ENCODE measurements at places on chromosomes 11 and 22. TPM values are rescaled to one million over a fixed set of nuclear protein-coding genes. Genes with fewer than 3 reads are reported as not detected.

Gene PKDREJ
- not detected for total RNA-seq

Gene SMIM35
- not detected for total RNA-seq

Gene DDX25
- total RNA-seq = 0.70 TPM

Gene OR51M1
- not detected for total RNA-seq

Gene ASCL2
- total RNA-seq = not detected

Gene MUC5B
- total RNA-seq = not detected

Gene GTSE1
- total RNA-seq = 2.4 TPM

Gene SLN
- 4.9 TPM for total RNA-seq

Gene CLMP
- 26.5 TPM for total RNA-seq

Gene CLCF1
- 17.4 TPM for total RNA-seq

Gene CCDC90B
- total RNA-seq = 67.5 TPM

DNA sequence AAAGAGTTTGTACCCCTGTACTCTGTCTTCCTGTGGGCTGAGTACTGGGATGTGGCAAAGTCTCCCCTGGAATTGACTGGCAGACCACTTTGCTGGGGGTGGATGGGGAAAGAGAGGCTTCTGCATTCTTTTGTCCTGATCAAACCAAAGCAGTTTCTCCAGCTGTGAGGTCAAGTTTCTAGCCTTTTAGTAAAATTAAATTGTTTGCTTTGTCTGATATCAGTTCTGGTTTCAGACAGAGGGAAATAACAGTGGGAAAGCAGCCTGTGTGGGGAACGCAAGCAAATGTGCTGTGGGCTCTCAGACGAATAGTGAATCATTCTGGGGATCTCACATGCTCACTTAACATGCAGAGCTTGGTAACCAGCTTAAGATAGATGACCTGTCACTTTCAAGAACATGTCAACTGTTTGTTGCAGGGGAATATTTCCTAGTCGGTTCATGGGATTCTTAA is 151.6 kb downstream of the FAT3 start:
- H3K36me3 ChIP-seq = no peaks in the 10 kb centered on the region
- peak overlapping the region; percentile 61 for H3K27ac ChIP-seq
- no peak overlapping the region for H3K4me3 ChIP-seq
- no peaks in the 10 kb centered on the region for H3K27me3 ChIP-seq
- peaks cover 27% of the 10 kb centered on the region for H3K4me1 ChIP-seq

DNA sequence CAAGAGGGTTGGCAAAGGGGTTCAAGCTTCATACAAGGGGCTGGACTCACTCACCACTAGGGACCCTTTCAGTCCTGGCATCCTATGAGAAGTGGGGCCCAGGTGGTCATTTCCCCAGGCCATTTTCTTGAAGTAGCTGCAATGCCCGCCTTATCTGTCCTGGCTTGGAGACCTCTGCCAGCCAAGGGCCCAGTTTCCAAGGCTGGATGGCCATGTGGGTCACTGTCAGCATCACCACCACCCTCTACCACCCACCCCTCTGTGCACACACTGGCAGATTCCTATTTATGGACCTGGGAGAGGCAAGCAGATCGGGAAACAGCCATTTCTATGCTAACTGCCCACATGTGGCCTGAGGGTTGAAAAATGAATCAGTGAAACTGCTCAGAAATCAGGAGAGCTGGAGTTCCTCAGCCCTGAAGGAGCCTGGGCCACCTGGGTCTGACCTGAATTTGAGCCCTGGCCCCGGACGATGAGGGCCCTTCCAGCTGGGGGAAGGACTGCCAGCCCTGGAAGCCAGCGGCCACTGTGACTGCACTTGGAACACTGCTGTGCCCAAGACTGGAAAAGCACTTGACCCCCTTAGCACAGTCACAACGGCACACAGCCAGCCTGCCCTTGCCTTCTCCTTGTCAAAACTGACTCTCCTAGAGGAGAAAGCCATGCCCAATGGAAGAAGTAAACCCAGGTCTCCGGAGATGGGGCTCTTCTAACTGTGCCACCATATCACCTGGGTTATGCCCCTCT is 442.2 kb downstream of the BUD13 start:
- H3K4me1 ChIP-seq = no peaks in the 10 kb centered on the region
- no peaks in the 10 kb centered on the region for H3K36me3 ChIP-seq
- H3K27me3 ChIP-seq = no peaks in the 10 kb centered on the region
- H3K4me3 ChIP-seq = no peak overlapping the region
- DNase-seq = no peak

GRCh38 chr11:96090711-96091110 is 166.8 kb upstream of the MTMR2 start:
- no peak overlapping the region for H3K27ac ChIP-seq
- peaks cover 11% of the 10 kb centered on the region for H3K36me3 ChIP-seq
- H3K4me3 ChIP-seq = no peak overlapping the region
- DNase-seq = peak; percentile 77
- H3K4me1 ChIP-seq = peaks cover 15% of the 10 kb centered on the region

DNA sequence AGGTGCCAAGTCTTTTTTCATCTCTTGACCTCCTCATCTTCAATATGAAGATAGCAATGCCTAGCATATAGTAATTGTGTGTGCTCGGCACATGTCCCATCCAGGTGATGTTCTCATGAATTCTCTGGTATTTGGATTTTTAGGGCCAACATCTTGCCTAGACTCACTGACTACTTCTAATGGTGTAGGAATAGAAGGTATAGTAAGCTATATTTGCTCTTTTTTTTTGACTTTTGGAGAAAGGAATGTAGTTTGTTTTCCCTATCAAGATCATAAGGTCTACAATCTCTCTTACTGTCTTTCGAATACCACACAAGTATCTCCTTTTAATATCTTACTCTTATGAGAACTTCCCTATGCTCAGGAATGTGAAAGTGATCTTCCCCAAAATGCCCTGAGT is 3.2 kb downstream of the HBD start:
- no peaks in the 10 kb centered on the region for H3K4me1 ChIP-seq

GRCh38 chr11:126162306-126163030 is 49.0 kb downstream of the RPUSD4 start:
- H3K4me3 ChIP-seq = peak overlapping the region; percentile 3
- DNase-seq = no peak
- no peak overlapping the region for H3K27ac ChIP-seq
- H3K27me3 ChIP-seq = peaks cover 12% of the 10 kb centered on the region
- H3K36me3 ChIP-seq = no peaks in the 10 kb centered on the region

DNA sequence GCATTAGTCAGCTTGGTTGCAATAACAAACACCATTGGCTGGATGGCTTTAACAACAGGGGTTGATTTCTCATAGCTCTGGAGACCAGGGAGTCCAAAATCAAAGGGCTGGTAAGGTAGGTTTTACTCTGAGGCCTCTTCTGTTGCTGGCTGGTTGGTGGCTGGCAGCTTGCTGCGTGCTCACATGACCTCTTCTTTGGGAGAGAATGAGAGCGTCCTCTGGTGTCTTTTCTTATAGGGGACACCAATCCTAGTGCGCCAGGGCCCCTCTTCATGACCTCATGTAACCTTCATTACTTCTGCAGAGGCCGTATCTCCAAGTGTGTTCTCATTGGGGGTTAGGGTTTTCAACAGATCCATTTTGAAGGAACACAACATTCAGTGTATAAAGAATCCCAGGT is 1308.3 kb downstream of the TBC1D22A start:
- H3K27ac ChIP-seq = no peak overlapping the region
- H3K4me1 ChIP-seq = no peaks in the 10 kb centered on the region
- no peaks in the 10 kb centered on the region for H3K36me3 ChIP-seq

DNA sequence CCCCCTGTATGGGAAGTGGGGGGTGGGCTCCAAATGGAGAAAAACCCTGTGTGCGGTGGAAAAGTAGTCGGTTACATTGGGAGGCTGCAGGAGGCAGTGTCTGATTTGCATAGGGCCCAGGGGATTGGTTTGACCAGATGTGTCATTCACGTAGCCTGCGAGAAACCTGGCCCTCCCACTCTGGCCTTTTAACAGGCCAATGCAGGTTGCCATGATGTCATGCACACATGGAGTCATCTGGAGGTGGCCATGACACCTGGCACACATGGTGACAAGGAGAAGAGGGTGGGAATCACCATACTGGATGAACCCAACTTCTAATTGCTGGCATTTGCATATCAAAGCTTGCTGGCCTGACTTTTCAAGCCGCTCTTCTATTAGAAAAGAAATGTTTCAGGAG is 50.6 kb downstream of the FAM181B start:
- no peak for DNase-seq
- H3K4me3 ChIP-seq = no peak overlapping the region
- no peaks in the 10 kb centered on the region for H3K36me3 ChIP-seq
- H3K27ac ChIP-seq = no peak overlapping the region
- peaks cover 7% of the 10 kb centered on the region for H3K27me3 ChIP-seq
- H3K4me1 ChIP-seq = no peaks in the 10 kb centered on the region

- DNase-seq = no peak
- H3K27me3 ChIP-seq = no peaks in the 10 kb centered on the region
- no peak overlapping the region for H3K27ac ChIP-seq
Measured at GRCh38 chr11:34649597-34649996, 28.7 kb downstream of the EHF start.

DNA sequence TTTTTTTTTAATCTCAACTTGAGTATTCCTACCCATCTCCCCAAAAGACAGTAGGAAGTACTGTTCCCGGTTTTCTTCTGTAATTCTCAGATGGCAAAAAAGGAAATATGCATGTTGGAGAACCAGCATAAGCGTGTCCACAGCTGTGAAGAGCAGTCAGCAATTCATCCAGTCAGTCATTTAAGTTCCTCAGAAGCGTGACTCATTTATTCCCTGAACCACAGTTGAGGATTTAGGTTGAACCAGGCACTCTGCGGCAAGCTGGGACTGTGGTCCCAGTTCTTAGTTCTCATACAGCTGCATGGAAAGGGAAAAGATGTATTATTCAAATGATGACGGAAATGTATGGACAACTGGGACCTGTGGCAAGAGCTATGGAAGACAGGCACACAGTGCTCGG is 61.0 kb upstream of the MYO18B start:
- DNase-seq = peak; percentile 23
- H3K27ac ChIP-seq = no peak overlapping the region
- H3K27me3 ChIP-seq = no peaks in the 10 kb centered on the region
- H3K36me3 ChIP-seq = no peaks in the 10 kb centered on the region
- no peak overlapping the region for H3K4me3 ChIP-seq
- no peaks in the 10 kb centered on the region for H3K4me1 ChIP-seq

- H3K4me1 ChIP-seq = no peaks in the 10 kb centered on the region
- no peaks in the 10 kb centered on the region for H3K27me3 ChIP-seq
- no peak overlapping the region for H3K4me3 ChIP-seq
- H3K36me3 ChIP-seq = no peaks in the 10 kb centered on the region
- no peak for DNase-seq
Measured at GRCh38 chr22:38046070-38046748, 11.0 kb upstream of the PICK1 start.

DNA sequence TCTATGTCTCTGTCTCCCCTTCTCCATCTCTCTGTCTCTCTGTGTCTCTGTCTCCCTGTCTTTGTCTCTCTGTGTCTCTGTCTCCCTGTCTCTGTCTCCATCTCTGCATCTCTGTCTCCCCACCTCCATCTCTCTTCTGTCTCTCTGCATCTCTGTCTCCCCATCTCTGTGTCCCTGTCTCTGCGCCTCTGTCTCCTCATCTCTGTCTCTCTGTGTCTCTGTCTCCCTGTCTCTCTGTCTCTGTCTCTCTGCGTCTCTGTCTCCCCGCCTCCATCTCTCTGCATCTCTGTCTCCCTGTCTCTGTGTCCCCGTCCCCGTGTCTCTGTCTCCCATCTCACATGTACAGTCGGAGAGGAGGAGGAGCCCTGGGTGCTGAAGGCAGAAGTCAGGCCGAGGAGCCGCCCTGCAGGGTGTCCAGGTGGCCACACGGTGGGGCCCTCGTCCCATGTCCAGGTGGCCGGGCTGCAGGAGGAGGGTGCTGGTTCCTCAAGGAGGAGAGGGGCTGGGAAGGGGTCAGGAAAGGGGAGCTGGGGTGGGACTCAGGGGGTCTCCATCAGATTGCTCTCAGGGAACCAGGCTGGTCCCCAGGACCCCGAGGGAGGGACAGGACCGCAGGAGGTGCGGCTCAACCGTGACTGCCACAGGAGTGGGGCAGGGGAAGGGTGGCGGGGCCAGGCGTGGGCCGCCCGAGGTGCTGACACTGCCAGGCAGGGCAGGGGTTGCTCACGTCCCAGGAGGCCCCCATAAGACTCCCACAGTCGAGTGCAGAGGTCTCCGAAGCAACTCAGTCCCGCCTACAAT is 25.6 kb upstream of the TH start:
- DNase-seq = peak; percentile 22
- no peaks in the 10 kb centered on the region for H3K27me3 ChIP-seq
- H3K27ac ChIP-seq = no peak overlapping the region

GRCh38 chr22:35148866-35149548 is 83.0 kb downstream of the ISX start:
- H3K27ac ChIP-seq = no peak overlapping the region
- no peaks in the 10 kb centered on the region for H3K4me1 ChIP-seq
- H3K4me3 ChIP-seq = no peak overlapping the region
- DNase-seq = no peak
- no peaks in the 10 kb centered on the region for H3K27me3 ChIP-seq

GRCh38 chr11:35736952-35737351 is 74.4 kb downstream of the TRIM44 start:
- no peak overlapping the region for H3K4me3 ChIP-seq
- H3K4me1 ChIP-seq = no peaks in the 10 kb centered on the region
- no peak for DNase-seq
- H3K27me3 ChIP-seq = no peaks in the 10 kb centered on the region
- peaks cover 18% of the 10 kb centered on the region for H3K36me3 ChIP-seq

GRCh38 chr11:26974069-26974783 is 19.7 kb upstream of the FIBIN start:
- H3K4me1 ChIP-seq = peaks cover 16% of the 10 kb centered on the region
- no peak overlapping the region for H3K4me3 ChIP-seq
- no peaks in the 10 kb centered on the region for H3K36me3 ChIP-seq
- peak; percentile 63 for DNase-seq

- peak overlapping the region; percentile 29 for H3K4me3 ChIP-seq
- DNase-seq = peak; percentile 48
- peak overlapping the region; percentile 77 for H3K27ac ChIP-seq
- H3K36me3 ChIP-seq = no peaks in the 10 kb centered on the region
Measured at GRCh38 chr11:42249401-42249800, 789.9 kb upstream of the LRRC4C start.

- H3K27ac ChIP-seq = no peak overlapping the region
- H3K4me1 ChIP-seq = no peaks in the 10 kb centered on the region
- no peak for DNase-seq
- H3K4me3 ChIP-seq = no peak overlapping the region
- H3K36me3 ChIP-seq = peaks cover 3% of the 10 kb centered on the region
Measured at GRCh38 chr11:74357449-74357848, 40.8 kb downstream of the PGM2L1 start.
